ENCODE measurements at places on chromosomes 1 and 21.

DNA sequence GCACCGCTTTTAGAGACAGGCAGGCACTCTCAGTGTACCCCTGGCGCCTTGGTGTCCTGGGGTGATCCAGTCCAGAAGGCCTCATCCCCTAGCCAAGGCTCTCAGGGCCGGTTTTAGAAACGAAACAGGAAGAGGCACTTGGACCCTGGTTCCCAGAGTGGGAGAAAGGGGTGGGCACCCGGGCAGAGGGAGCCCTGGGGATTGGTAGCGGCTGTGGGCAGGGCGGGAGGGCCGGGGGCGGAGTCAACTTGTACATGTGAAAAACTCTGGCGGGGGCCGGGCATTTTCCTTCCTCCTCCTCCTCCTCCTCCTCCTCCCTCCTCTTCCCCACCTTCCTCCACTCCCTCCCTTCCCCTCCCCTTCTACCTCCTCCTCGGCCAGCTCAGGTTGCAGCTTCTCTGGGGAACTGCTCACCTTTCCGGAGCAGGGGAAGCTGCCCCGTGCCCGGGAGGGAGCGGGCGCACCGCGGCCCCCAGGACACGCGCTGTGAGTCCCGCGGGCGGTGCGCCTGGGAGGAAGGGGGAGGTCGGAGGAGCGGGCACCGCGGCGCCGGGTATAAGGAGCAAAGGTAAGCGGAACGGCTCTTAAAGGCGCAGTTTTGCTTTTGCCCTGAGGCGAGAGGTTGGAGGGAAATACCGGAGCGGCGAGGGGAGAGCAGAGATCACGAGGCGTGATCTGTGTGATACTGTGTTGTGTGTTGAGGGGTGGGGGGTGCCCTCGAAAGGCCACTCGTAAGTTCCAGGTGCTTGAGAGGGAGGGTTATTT is at the start of gene CDK18:
CDK18 (plus strand) TSS at position 359 of the 765 bp plus-strand sequence. CDS start 18,499 bp downstream, outside the sequence.
- DNase-seq: no peak

DNA sequence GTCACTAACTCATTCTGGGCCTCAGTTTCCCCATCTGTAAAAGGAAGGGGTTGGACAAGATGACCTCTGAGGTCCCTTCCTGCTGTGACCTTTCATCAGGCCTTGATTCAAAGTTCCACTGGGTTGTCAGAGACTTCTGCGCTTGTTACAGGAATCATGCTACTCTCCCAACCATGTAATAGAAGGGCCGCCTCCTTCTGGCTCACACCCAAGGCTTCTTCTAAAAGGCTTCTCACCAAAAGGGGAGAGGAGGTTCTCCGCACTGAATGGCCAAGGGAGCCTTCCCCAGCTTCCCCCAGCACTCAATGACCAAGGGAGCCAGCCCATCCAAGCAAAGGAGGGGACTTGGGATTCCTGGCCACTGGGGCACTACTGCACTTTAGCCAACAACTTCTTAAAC is 42.7 kb downstream of the GRHL3 start:
- DNase-seq: no peak

DNA sequence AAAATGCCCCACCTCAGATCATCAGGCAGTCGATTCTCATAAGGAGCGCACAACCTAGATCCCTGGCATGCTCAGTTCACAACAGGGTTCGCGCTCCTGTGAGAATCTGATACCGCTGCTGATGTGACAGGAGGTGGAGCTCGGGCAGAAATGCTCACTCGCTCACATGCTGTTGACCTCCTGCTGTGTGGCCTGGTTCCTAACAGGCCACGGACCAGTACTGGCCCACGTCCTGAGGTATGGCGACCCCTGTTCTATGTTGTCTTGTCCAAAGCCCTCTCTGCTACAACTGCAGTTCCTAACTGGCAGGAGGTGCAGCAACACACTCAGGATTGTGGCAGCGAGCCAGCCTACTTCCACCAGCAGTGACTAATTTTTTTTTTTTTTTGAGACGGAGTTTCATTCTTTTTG is 70.6 kb downstream of the CLSTN1 start:
- no peak for DNase-seq

DNA sequence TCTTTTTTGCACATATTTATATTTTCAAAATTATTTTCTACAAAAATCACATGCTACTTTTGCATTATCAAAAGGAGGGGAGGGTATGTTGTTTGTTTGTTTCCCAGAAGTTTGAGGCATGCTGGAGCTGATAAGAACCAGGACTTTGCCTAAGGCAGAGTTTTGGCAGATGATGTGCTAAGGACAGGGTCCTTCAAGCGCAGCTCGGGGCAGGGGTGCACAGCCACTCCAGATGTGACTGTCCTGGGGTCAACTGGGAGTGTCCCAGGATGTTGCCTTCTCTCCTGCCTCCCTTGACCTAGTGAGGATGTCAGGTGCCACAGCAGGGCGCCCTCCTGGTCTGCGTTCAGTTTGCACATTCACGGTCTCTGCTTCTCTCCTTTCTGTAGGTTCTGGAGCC is 42.6 kb upstream of the SRRM1 start:
- no peak for DNase-seq

DNA sequence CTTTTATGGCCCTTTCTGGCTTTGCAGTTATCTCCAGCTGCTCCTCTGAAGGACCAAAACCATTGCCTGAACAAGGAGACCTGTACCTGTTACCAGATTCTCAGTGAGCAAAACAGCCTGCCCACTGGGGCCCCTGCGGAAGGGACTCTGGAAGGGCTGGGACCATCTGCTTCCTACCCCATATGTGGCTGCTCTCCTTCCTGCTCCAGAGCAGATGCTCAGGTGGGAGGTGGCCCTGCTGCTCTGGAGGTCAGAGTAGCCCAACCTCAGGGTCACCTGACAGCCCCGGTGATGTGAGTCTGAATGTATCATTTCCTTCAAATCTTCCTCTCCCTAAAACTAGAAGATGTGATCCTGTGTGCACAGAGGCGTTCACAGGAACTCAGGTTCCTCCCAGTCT is 33.6 kb downstream of the PRDM16 start:
- no peak for DNase-seq
